MG63 (cell line): ENCODE measurements at places on chromosomes 2 and 18. TPM values are rescaled to one million over a fixed set of nuclear protein-coding genes. Genes with fewer than 3 reads are reported as not detected.

Gene ABCB11
- total RNA-seq: not detected in 2 replicates

Gene ANKRD30BL
- not detected in 2 replicates for total RNA-seq

GRCh38 chr2:11175293-11175795, 20.1 kb downstream of the SLC66A3 start:
- DNase-seq: no peak

Gene RNU2-63P
- not detected in 2 replicates for total RNA-seq

DNA sequence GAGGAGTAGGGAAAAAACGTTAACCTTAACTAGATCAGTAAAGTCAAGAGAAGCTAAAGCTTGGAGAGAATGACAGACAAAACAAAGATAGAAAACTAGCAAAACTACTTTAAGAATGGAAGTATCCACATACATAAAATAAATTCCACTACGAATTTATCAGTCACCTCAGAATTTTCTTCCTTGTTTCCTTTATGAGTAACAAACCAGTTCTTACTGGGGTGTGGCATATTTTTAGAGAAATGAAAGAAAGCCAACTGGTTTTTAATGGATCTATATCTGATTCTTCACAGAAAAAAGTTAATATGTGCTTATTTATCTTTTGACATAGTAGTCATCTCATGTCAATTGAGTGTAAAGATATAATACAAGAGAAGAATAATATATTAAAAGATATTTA, 2033.7 kb upstream of the CELF4 start:
- DNase-seq: no peak

Gene FBXO15
- total RNA-seq: 1.1 TPM in 1 of 2 replicates, not detected in the other

- DNase-seq: no peak
These were observed 66.5 kb upstream of the TGIF1 start for GRCh38 chr18:3383381-3383915.

- no peak for DNase-seq
These were observed 27.2 kb downstream of the ATIC start for GRCh38 chr2:215338883-215339679.

DNA sequence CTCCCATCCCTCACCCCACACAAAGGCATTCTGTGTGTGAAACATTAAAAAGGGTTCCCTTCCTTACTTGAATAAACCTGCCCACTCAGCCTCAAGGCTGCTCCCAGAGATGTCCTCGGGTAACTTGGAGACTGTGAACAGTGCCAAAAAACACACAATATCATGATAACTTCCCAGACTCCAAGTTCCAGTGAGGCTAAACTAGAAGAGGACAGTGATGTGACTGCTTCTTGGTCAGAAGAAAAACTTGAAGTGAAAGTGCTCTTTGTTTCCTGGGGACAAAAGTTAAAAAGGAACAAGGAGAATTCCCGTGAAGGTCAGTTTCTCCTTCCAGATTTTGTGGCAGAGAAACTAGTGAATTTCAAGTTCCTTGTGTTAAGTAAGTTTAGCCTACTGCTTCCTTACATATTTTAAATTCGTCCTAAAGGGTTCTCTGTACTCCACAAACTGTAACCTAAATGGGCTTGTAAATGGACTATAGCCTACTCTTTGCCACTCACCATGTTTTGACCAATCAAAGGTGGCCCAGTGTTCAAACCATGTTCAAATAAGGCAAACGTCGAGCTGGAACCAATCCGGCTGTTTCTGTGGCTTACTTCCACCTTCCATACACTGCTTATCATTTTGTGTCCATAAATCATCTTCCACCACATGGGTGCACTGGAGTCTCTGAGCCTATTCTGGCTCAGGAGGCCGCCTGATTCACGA, 20.4 kb downstream of the TPRKB start:
- peak; percentile 38 for DNase-seq
